Neural crest cell (in vitro differentiated cells): ENCODE measurements at places on chromosomes 12 and 14. TPM values are rescaled to one million over a fixed set of nuclear protein-coding genes. Genes with fewer than 3 reads are reported as not detected.

- no peak for DNase-seq
Observed at GRCh38 chr12:98893126-98893674, 248.1 kb downstream of the APAF1 start.

- no peak for DNase-seq
Observed at GRCh38 chr12:91289906-91290305, 107.3 kb upstream of the DCN start.

GRCh38 chr12:32901553-32901952 lies 5.0 kb upstream of the PKP2 start:
- DNase-seq, result no peak

Gene COX8C
- not detected in 2 replicates for total RNA-seq

Gene RTL1
- total RNA-seq, result 0.09 and 0.18 TPM in 2 replicates

Gene ACVRL1
- 0.14 and 0.49 TPM in 2 replicates for total RNA-seq

DNA sequence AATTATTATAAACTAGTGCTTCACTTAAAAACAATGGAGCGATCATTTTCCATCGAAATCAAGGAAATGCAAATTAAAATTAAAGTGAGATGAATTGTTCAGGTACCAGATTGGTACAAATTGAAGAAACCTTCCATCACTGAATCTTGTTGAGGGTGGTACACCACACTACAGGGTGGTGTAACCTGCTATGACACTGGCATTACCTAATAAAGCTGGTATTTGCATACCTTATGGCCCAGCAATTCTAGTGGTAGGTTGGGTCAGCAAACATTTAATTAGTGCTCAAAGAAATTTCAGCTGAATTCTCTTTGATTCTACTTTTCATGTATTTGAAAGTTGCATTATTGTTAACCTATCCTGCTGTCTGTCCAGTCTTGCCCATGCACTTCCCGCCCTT lies 9.2 kb downstream of the TIGAR start:
- no peak for DNase-seq

Gene DHRS4
- 17.4 and 19.7 TPM in 2 replicates for total RNA-seq
